ENCODE measurements at places on chromosomes 11 and 22.

GRCh38 chr22:23574877-23575276 lies 5.2 kb downstream of the IGLL1 start:
- no peak for DNase-seq

DNA sequence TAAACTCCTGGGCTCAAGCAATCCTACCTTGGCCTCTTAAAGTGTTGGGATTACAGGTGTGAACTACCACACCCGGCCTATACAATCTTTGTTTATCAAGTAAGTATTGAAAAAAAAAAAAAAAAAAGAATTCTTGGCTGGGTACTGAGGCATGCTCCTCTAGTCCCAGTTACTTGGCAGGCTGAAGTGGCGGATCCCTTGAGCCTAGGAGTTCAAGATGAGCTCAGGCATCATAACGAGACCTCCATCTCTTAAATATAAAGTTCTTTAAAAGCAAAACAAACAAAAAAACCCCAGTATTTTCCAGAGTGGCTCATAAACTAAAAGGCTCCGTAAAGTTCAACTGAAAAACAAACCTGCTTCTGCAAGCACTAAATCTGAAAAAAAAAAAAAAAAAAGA lies 50.3 kb upstream of the GAB2 start:
- DNase-seq, result no peak

DNA sequence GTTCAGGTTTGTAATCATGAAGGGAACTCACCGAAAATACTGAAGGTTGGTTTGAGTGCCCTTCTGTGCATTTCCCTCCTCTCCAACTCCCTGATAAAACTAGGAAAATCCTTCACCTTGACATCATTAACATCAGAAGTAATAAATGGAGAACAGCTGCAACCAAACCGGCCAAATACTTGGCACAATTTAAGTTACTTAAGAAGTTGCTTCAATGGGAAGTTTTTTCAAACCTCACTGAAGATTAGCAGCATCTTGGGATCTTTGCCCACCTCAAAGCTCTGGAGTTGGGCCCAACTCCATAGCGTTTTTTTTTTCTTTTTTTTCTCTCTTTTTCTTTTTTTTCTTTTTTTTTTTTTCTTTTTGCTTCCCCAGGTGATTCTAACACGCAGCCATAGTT lies 784.8 kb downstream of the KCNA4 start:
- DNase-seq, result no peak

- no peak for DNase-seq
These were observed 27.2 kb downstream of the SIK2 start for GRCh38 chr11:111629499-111629898.

DNA sequence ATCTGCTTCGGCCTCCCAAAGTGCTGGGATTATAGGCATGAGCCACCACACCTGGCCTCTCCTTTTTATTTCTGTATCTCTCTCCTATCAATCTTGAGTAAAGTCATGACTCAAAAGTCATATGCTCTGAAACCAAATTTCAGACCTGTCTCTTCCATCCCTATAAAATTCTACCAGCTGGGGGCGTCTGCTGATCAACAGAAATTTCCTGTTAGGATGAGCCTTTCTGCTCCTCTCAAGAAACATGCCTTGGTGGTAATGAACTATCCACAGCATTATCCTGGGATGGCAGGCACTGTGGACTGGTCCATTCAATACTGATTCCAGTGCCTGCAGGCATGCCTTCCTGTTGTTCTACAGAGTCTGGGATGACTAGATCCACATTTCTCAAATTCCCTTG lies 472.6 kb downstream of the NELL1 start:
- no peak for DNase-seq

DNA sequence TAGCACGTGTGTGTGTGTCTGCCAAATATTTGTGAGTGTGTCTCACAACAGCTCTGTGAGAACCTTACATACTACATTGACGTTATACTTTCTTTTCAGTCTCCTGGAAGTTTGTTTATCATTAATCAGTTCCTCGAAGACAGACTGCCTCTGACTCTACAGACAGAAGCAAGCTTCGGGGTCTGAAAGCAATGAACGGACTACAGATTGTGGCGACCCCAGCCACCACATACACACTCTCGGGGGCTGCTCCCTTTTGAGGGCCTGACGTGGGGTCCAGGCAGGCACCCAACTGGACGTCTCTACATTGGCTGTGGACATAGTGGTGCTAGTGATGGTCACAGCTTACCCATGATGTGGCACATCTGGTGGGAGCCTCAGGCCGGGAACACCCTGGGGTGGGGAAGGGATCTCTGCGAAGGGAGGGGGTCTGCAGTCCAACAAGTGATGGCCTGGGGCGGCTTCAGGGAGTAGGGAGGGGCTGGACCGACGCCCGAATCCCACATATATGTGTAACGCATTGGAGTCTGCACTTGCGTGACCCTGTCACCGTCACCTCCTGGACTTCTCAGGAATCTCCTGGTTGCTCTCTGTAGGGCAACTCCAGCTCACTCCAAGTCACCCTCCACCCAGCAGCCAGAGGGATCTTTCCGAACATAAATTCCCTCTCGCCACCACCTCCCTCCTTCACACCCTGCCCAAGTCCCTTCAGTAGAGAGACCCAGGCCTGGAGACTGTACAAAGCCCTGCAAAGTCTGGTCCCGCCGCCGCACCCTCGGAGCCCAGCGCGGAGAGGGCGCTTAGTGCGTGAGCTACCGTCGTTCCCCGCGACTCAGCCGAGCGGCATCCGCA lies 30.4 kb upstream of the TRIM29 start:
- DNase-seq, result no peak

DNA sequence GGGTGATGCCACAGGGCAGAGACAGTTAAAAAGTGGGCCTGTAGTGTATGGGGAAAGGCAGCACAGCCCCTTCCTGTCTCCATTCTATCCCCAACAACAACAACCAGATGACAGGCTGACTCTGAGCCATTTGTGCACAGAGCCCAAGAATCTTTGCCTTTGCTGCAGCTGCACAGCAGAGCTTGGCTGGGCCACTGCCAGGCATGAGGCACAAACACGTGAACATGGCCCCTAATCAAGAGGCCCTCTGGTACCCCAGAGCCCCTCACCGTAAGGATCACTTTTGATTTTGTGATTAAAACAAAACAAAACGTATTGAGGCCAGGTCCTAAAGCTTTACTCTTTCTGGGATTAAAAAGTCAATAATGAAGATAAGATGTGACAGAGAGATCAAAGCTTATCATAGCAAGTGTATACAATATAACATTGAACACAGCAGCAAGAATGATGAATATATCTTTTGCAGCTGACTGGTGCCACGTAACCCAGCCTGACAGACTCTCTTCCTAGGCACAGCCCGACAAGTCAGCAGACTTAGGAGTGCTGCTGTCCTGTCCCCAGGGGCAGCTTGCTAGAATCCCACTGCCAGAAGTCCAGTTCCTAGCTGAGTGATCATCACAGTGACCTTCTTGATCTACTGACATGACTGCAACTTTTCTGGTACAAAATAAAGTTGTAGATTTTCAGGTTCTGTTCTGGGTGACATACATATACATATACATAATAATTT lies 117.8 kb downstream of the SERGEF start:
- no peak for DNase-seq

GRCh38 chr11:84430661-84431060 lies 1144.5 kb upstream of the CCDC90B start:
- no peak for DNase-seq
